Hypothalamus (tissue), 51 donors: ENCODE measurements at places on chromosomes 4 and X.

- DNase-seq: no peak
Observed at GRCh38 chrX:132333351-132333750, 114.1 kb upstream of the RAP2C start.

GRCh38 chr4:79272761-79273160 is 53.1 kb downstream of the NAA11 start:
- no peak for DNase-seq

DNA sequence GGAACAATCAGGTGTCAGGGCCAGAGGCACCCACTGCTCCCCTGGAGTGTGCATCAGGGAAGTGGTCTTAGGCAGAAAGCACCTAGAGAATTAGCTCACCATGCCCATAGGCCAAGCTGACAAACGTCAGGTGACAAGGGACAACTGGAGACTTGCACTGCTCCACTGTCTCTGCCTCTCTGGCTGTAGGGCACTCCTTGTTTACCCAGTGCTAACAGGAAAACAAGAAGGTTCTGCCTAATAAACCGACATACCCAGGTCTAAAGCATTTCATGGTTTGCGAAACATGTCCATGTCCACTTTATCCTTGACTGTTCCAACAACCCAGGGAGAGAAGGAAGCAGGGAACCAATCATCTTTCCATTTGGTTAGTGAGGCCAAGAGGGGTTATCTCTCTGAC is 92.5 kb upstream of the MAMLD1 start:
- DNase-seq: no peak

- no peak for DNase-seq
Observed at GRCh38 chr4:186806679-186807421, 83.2 kb upstream of the FAT1 start.

DNA sequence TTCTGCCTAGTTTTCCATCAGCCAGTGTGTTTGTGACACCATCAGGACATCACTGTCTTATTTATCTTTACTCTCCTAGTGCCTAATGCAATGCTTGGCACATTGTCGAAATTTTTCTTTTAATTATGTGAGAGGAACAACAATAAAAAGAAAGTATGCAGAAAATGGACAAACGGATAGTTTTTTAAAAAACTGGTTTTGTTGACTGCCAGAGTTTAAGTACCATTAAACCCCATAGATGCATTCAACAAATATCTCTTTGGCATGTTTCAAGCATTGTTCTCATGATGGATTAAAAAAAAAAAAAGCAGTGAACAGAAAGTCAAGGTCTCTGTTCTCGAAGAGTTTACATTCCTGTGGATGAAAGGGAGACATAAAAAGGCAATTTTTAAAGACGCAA is 398.4 kb downstream of the PPP3CA start:
- DNase-seq: no peak

GRCh38 chr4:183563874-183564273 is 59.0 kb downstream of the ING2 start:
- DNase-seq: peak; percentile 5

DNA sequence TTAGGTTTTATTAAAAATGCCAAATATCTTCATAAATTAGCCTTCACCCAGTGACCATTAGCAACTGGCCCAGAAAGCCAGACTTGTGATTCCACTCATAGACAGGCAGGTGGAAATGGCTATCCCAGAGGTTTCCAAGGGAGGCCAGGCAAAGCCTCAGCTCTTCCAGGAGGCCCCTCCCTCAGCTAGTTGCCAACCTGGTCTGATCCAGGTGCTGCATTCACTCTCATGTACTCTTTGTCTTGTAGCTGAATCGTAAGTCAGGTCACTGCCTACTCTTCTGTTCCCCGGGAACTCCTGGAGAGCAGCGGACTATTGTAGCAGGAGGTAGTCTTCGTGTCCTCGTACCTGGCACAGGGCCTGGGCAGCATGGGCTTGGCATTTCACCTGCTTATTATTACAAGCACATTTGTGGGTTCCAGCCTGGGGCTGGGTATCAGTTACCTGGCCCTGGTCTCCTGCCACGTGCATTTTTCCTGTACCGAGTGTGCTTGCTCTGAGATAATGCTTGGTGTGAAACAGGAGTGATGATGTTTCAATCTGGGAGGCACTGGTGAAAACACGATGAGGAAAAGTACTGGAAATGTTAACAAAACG is 101.6 kb downstream of the FAM193A start:
- no peak for DNase-seq

GRCh38 chr4:149555146-149555545 is 260.5 kb downstream of the IQCM start:
- DNase-seq: no peak

GRCh38 chr4:30868111-30868895 is 148.1 kb downstream of the PCDH7 start:
- no peak for DNase-seq

DNA sequence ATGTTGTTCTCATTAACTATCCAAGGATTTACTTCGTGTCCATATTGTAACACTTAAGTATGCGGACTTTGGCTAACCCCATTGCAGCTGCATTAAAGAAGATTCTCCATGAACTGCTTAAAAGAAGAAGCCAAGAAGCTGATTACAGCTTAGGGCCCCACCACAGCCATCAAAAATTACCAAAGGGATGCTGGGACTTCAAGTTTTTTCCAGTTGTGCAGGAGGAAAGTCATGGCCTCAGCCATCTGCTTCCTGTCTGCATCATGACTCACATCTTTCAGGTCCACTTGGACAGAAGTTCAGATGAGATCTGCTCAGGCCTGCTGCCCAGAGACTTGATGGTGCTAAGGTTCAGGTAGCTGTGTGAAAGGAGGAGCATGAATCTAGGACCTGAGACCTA is 38.8 kb upstream of the CAPN6 start:
- no peak for DNase-seq

GRCh38 chr4:128241019-128241418 is 46.6 kb downstream of the PGRMC2 start:
- DNase-seq: no peak

DNA sequence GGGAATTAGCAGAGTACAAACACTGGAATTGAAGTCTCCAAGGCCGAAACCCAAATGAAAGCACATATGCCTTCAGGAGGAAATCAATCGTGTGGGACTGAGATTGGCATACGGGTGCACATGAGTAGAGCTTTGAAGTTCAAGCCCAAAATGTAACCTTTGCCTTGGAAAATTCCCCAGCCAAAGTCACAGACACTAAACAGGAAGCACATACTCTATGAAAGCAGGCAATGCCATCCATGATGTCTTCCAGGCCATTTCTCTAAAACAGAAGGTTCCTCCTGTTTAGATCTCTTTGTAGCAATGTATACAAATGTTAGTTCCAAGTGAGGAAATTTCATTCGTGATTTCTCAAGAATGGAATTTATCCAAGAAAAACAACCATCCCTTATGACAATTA is 162.5 kb downstream of the COL4A6 start:
- no peak for DNase-seq

GRCh38 chr4:37795581-37796195 is 30.8 kb upstream of the PGM2 start:
- DNase-seq: no peak

DNA sequence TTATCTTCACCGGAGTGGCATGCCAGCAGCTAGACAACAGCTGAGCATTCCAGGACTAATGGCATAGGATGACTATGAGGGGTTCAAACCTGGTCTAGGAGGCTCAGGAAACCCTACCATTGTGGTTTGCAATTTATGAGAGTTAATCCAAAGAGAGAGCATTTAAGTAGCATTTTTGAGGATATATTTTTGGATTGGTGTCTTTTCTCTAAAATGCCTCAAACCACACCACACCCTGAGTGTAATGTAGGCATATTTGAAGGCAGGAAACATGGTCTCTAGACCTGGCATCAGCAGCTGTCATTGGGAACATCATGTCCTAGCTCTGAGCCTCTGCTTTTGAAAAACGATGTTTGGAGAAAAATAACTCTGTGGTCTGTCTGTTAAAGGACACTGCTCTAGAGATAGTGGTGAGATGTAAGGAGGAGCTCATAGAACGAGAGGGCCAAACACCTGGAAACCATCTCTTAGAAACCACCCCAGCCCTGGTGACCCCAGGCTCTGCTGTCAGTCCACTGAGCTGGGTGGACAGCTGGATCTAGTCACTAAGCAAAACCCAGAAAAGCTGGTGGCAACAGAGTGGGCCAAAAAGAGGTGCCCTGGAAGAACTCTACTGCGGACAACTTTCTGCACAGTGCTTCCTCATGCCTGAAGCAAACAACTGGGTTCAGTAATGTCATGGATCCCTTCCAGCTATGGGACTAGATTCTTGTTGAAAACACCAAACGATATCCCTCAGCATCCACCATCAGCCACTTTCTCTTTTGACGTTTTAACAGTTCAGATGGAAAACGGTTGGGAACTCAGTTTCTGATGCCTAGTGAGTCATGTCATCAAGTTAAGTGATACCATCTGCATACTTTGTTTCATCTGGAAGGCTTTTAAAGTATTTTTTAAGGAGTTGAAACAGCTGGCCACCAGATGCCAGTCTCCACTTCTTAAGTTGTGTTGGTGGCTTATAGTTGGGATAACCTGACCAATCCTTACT is 100.2 kb upstream of the C1QTNF7 start:
- DNase-seq: no peak

GRCh38 chr4:98828801-98829200 is 100.1 kb downstream of the EIF4E start:
- DNase-seq: no peak
